Brain pericyte (primary cell): ENCODE measurements at places on chromosomes 16 and 17.

DNA sequence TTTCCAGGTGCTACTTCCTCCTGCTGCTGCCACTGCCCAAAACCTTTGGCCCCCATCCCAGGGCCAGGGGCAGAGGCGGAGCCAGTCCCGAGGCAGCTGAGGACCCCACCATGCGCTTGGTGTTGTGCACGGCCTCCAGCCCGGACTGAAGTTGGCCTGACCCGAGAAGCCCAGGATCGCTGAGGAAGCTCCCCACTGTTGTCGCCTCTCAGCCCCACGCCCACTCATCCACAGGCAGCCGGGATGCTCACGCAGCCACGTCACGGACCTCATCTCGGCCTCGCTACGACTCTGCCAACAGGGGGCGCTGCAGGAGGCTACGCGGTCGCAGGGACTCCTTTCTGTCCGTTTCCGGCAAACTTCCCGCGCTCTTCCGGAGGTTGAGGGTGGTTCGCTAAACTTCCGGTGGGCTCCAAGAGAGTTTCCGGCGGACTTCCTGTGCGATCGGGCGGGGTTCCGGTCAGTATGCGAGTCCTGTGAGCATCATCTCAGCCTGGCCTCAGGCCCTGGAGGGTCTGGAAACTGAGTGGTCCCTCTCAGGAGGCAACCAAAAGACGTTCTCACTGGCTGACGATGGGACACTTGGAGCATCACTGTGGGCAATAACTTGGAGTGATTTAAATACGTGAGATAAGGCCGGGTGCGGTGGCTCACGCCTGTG lies 12.4 kb downstream of the ZG16B start:
- DNase-seq, result no peak

- no peak for DNase-seq
Measured at GRCh38 chr16:55302635-55303034, 21.4 kb upstream of the IRX6 start.

- no peak for DNase-seq
Measured at GRCh38 chr16:28213396-28213795, 1.6 kb upstream of the XPO6 start.

DNA sequence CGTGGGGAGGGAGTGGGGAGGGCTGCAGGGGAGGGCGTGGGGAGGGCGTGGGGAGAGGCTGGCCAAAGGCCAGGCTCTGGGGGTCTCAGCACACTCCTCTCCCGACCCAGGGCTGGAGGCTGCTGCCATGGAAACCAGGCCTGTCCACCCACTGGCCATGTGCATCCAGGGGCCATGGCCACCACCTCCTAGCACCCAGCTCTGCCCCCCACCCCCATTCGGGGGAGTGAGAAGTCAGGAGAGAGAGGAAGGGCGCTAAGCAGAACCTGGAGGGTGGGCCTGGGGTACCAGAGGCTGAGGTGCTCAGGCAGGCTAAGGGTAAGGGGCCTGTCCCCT lies 29.6 kb downstream of the ENDOV start:
- no peak for DNase-seq

GRCh38 chr16:54926166-54926838 lies 4.4 kb upstream of the IRX5 start:
- no peak for DNase-seq
